Mucosa of descending colon (tissue), 3 donors: ENCODE measurements at places on chromosomes 5 and 9. TPM values are rescaled to one million over a fixed set of nuclear protein-coding genes. Genes with fewer than 3 reads are reported as not detected.

DNA sequence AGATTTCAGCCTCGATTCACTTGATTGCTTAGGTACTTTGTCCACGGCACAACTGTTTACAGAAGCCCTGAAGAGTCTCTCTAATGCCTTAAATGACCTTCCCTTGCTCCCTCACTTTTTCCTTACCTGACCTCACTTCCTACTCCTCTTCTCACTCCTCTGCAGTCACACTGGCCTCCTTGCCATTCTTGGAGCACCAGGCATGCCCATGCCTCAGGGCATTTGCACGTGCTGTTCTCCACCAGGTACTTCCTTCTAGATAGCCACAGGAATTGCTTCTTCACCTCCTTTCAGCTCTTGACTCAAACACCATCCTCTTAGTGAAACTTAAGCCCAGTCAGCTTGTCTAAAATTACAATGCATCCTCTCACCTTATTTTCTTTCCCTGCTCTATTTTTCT is 52.4 kb upstream of the TRAF1 start:
- DNase-seq = no peak

- DNase-seq = no peak
Observed at GRCh38 chr5:137606401-137606800, 107.3 kb upstream of the SPOCK1 start.

- no peak for DNase-seq
Observed at GRCh38 chr5:170286386-170286925, 11.1 kb downstream of the LCP2 start.

DNA sequence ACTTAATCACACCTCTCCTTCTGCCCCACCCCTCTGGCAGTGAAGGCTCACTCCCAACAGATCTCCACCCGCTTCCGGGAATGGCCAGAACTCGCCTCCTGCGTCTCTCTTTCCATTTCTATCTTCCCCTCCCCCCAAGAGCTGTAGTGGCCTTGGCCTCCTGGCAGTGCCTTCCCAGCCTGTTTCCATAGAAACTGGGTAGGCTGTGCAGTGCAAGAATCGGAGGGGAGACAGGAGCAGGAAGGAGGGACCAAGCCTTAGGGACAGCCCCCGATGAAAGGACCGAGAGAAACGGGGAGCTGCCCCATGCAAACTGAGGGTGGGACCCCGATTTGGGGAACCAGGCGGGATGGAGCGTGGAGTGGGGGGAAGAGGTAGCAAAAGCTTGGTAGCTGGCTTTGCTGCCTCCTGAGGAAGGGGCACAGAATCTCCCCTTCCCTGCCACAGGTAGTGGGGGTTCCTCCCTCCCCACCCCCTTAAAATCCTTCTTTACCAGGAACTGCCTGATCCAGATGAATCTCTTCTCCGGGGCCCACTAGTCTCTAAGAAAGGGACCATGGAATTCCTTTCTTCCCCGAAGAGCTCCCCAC is 4.5 kb upstream of the PCDH1 start:
- DNase-seq = no peak

RGS7BP gene
- total RNA-seq = 1.6 TPM

C5orf58 gene
- total RNA-seq = not detected

BTNL3 gene
- total RNA-seq = 38.4 TPM

GRCh38 chr9:83765376-83765775 is 52.2 kb downstream of the GKAP1 start:
- no peak for DNase-seq

MAP1B gene
- 72.3 TPM for total RNA-seq
